Stimulated activated CD4-positive, alpha-beta T cell treated with anti-CD3 and anti-CD28 coated beads, TNF-alpha, amount 100 ng/mL, for 4 hours (primary cell): ENCODE measurements at places on chromosomes 16 and 17.

- DNase-seq: no peak
These were observed 939.9 kb upstream of the SOX9 start for GRCh38 chr17:71180801-71181385.

DNA sequence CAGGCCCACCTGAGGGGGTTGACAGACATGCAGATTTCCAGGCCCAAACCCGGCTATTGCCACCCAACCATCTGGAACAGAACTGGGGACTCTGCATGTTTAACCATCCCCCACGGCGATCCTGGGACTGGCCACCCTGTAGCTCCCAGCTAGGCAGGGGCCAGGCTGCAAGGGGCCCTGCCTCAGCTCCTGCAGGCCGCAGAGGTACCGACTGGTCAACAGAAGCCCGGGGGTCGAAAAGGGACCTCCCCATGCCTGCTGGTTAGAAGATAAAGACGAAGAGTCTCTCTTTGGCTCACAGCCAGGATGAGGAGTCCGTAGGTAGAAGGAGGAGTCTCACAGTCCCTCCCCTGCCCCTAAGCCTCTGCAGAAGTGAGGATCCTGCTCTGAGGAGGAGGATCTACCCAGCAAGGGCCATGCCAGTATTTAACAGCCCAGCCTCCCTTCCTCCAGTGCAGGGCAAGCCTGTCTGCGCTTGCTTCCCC lies 223.4 kb upstream of the TNRC6C start:
- DNase-seq: no peak

DNA sequence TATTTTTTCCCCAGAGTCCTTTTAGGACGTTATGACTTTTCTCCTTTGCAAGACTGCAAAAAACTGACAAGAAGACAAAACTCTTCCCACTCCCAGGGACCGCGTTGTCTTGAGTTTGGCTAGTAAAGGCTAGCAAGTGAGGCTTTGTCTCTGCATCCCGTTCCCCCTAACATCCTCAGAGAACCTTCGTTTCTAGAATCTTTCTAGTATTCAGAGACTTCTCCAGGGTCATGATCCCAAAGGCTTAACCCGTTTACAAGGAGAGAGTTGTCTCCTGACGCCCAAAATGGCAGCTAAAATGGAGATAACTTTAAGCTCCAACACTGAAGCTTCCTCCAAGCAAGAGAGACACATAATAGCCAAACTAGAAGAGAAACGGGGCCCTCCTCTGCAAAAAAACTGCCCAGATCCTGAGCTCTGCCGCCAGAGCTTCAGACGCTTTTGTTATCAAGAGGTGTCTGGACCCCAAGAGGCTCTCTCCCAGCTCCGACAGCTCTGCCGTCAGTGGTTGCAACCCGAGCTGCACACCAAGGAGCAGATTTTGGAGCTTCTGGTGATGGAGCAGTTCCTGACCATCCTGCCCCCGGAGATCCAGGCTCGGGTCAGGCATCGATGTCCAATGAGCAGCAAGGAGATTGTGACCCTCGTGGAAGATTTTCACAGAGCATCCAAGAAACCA lies 843 bp downstream of the ZNF174 start:
- DNase-seq: no peak

- DNase-seq: no peak
These were observed 6.2 kb downstream of the AKAP1 start for GRCh38 chr17:57091186-57091618.

DNA sequence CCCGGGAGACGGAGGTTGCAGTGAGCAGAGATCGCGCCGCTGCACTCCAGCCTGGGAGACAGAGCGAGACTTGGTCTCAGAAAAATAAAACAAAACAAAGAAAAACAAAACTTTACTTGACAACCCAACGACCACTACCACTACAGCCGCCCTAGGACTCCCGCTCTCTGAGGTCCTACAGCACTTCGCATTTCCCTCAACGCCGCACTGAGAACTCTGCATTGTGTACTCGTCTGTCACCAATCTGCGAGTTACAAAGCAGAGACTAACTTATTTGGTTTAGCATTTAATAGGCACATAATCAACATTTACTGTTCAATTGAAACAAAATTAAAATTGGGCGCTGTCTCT lies 479 bp upstream of the ZNF207 start:
- DNase-seq: no peak

GRCh38 chr17:50477976-50478375 lies 684 bp upstream of the RSAD1 start:
- no peak for DNase-seq

GRCh38 chr17:82274134-82275020 lies 877 bp upstream of the CSNK1D start:
- no peak for DNase-seq

- DNase-seq: no peak
These were observed 21.7 kb downstream of the LRRC75A start for GRCh38 chr17:16470265-16470664.

GRCh38 chr16:67305216-67306071 lies 21.1 kb downstream of the KCTD19 start:
- no peak for DNase-seq

DNA sequence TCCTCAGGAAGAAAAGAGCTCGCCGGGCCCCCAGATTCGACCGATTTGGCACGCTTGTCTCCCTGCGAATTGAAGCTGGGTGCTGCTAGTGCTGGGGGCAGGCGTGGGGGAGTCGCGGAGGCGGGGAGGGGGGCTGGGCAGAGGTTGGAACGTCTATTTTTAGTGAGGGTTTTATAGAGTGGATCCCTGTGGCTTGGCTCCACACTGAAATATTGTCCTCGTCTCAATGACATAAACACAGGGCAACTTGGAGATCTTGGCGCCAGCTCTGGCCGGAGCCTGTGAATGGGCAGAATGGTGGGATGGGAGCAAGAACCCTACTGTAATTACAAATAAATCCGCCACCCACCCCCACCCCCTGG lies 15.7 kb upstream of the NOG start:
- no peak for DNase-seq

DNA sequence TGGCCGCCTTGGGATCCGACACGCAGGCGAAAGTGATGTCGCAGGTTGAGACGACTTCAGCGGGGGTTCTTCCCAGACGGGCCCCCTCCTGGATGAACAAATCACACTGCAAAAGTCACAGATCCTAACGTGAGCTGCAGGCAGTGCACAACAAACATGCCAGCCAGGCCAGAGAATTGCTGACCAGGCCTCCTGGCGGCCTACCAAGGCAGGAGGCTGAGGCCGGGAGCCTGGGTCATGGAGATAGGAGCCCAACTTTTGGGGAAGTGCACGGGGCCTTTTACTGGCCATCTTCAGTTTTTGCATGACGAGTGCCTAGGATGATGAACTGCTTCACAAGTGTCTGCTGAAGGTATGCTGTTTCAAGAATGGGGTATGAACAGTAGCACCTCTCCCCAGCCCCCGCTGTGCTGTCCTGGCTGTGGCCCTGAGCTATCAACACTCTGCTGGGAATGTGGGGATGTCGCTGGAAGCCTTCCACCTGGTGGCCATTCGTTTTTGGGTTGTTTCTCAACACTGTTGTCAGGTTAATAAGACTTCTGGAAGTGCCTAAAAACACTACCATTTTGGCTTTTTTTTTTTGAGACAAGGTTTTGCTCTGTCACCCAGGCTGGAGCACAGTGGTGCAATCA lies 12.2 kb upstream of the ROGDI start:
- DNase-seq: no peak

GRCh38 chr17:10059684-10060211 lies 138.7 kb downstream of the GAS7 start:
- no peak for DNase-seq

DNA sequence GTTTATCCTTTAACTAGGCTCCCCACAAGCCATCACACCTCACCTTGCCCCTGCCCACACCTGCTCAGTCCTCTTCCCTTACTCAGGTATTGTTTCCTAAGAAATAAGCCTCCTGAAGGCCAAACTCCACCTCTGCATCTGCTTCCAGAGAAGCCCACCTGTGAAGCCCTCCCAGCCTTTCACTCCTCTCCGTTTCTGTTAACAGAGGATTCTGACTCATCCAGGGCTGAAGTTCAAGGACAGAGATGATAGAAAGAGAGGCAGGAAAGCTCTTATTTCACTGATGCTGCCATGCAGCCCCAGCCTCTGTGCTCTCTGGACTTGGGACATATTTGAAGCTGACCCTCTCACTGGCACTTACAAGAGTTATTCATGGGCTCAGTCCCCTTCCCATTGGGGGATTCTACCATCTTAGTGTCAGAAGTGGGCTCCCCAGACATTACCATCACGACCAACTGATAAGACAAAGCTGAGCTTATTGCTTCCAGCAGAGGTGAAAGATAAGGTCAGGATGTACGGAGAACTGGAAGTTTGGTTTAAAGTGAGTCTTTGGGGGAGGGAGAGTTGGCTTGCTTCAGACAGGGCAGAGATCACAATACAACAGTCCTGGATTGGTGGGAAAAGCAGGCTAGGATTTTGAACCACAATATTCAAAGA lies 35.3 kb upstream of the XYLT2 start:
- no peak for DNase-seq

GRCh38 chr17:80834893-80835275 lies 156.8 kb upstream of the CHMP6 start:
- DNase-seq: no peak

- DNase-seq: no peak
These were observed 14.0 kb upstream of the RBFOX3 start for GRCh38 chr17:79624718-79625478.

DNA sequence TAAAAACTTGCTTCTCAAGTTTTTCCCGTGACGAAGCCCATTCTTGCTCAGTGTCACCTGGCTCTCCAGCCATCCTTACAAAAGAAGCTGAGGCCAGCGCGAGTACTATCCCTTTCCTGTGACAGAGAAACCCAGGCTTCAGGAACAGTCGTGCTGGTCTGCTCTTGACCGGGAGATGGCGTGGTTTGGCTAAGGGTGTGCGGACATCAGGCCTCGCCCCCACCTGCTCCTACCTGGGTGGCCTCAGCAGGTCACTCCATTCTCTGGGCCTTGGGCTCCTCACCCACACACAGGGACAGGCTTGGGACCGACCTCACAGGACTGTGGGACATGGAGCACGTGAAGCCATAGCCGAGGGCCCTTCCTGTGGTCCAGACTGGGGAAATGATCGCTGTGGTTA lies 75.2 kb upstream of the CIBAR2 start:
- DNase-seq: no peak
